ENCODE measurements at places on chromosomes 2 and 18.

GRCh38 chr18:48790869-48791635, 159.7 kb downstream of the SMAD7 start:
- DNase-seq, result no peak

GRCh38 chr2:23359631-23360567, 25.1 kb upstream of the KLHL29 start:
- no peak for DNase-seq

GRCh38 chr2:42068571-42069178, 20.9 kb downstream of the PKDCC start:
- no peak for DNase-seq

GRCh38 chr2:105142239-105142638, 99.3 kb upstream of the GPR45 start:
- no peak for DNase-seq

GRCh38 chr18:76823161-76823538, 793 bp downstream of the ZNF236 start:
- no peak for DNase-seq

DNA sequence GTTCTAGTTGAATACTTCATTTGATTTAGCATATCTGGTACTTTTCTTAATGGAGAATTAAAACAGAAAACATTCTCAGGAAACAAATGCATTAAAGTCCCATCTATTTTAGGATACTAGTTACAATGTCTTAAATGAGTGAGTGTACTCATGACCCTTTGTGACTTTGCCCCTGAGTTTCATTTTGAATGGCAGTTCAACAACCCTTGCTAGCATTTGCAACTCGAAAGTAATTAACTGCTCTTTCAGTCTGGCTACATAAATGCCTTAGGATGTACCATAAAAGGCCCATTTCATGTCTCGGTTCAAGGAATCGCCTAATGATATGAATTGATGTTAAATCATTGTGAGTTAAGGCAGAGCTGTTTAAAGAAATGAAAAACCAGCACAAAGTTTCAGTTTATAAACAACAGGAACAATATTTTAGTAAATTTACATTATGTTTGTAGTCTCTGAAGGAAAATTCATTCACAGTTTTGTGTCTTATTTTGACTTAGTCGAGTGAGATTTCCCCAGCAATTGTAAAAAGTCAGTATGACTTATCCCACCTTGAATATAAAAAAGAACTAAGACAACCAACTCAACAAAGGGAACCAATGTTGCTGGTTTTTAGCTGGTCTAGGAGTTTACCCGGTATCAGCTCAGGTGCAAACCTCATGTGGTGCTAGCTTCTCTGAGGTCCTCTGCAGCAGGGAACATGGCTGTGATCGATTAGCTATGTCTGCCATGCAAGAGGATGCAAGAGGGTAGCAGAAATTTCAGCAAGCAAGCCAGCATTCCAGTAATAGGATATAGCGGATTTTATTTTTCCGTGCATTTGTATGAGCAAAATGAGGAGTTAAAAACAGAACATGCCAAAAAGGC, 386.2 kb downstream of the PTPRM start:
- no peak for DNase-seq

All from fibroblast of mammary gland (primary cell).